Type B pancreatic cell (in vitro differentiated cells): ENCODE measurements at places on chromosomes 5 and 9. TPM values are rescaled to one million over a fixed set of nuclear protein-coding genes. Genes with fewer than 3 reads are reported as not detected.

- peaks cover 3% of the 10 kb centered on the region for H3K27me3 ChIP-seq
- H3K36me3 ChIP-seq = no peaks in the 10 kb centered on the region
- no peak overlapping the region for H3K27ac ChIP-seq
- DNase-seq = no peak
- H3K4me1 ChIP-seq = no peaks in the 10 kb centered on the region
Measured at GRCh38 chr9:93369686-93370085, 81.8 kb upstream of the FAM120A start.

DNA sequence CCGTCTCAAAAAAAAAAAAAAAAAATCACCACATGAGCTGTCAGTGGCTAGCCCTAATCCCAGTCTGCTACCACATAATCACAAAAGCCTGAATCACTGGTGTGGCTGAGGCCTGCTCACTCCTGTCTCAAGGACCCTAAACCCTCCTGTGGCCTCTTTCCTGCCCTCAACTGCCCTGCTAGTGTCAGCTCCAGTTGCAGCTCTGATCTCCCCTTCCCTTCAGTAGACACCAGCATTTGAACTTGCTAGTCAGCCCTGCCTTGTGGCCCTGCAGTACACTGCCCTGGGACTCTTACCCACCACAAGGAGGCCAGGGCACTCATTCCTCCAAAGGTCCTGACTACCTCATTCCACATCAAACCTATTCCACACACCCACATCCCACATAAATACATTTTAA, 9.5 kb upstream of the P4HA2 start:
- H3K4me3 ChIP-seq = no peak overlapping the region
- H3K27me3 ChIP-seq = peaks cover 3% of the 10 kb centered on the region
- no peak for DNase-seq
- no peak overlapping the region for H3K27ac ChIP-seq

- peaks cover 5% of the 10 kb centered on the region for H3K4me1 ChIP-seq
- H3K27ac ChIP-seq = no peak overlapping the region
- no peak overlapping the region for H3K4me3 ChIP-seq
- no peak for DNase-seq
- H3K27me3 ChIP-seq = peaks cover 7% of the 10 kb centered on the region
- H3K36me3 ChIP-seq = no peaks in the 10 kb centered on the region
Measured at GRCh38 chr9:108224716-108225115, 631.1 kb downstream of the ACTL7B start.

DNA sequence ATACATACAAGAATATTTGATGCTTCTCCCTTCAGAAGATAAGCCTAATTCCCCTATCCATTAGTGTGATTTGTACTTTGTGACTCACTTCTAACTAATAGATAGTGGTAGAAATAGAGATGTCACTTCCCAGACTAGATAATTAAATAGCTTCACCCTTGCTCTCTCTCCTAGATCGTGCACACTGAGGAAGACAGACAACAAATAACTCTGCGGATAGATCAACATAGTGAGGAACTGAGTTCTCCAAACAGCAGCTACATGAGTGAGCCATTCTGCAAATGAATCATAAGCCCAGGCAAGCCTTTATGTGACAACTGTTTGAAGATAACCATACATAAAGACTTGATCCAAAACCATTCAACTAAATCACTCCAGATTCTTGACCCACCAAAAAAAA, 1083.4 kb upstream of the C9orf72 start:
- no peaks in the 10 kb centered on the region for H3K4me1 ChIP-seq
- no peaks in the 10 kb centered on the region for H3K27me3 ChIP-seq
- no peak for DNase-seq
- H3K27ac ChIP-seq = no peak overlapping the region
- H3K4me3 ChIP-seq = no peak overlapping the region

DNA sequence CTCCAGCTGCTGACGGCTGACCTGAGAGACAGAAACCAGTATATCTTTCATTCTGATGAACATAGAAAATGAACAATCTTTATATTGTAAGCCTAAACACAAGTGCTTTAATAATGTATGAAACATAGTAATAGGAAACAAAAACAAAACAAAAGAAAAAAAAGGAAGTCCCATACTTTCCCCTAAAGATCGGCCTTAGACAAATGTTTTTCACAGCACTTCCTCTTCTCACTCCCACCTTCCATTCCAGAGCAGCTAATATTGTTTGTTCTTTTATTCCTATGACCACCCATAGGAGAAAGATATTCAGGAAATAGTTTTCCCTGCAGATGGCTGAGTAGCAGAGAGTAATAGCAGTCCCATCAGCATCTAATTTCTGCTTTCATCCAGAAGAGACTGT, 194.4 kb upstream of the SLC27A6 start:
- H3K27me3 ChIP-seq = no peaks in the 10 kb centered on the region
- no peak overlapping the region for H3K27ac ChIP-seq
- DNase-seq = no peak

Gene BTNL8
- 0.87 and 2.0 TPM in 2 replicates for total RNA-seq

GRCh38 chr5:88602584-88602983, 280.4 kb downstream of the MEF2C start:
- H3K36me3 ChIP-seq = no peaks in the 10 kb centered on the region
- H3K27me3 ChIP-seq = no peaks in the 10 kb centered on the region
- DNase-seq = no peak
- no peak overlapping the region for H3K27ac ChIP-seq

GRCh38 chr5:10902145-10902544, 141.1 kb upstream of the DAP start:
- H3K27me3 ChIP-seq = peaks cover 47% of the 10 kb centered on the region
- no peaks in the 10 kb centered on the region for H3K36me3 ChIP-seq
- DNase-seq = no peak

- no peak overlapping the region for H3K27ac ChIP-seq
- H3K27me3 ChIP-seq = no peaks in the 10 kb centered on the region
- no peak overlapping the region for H3K4me3 ChIP-seq
Measured at GRCh38 chr5:32651088-32651487, 60.0 kb upstream of the NPR3 start.

DNA sequence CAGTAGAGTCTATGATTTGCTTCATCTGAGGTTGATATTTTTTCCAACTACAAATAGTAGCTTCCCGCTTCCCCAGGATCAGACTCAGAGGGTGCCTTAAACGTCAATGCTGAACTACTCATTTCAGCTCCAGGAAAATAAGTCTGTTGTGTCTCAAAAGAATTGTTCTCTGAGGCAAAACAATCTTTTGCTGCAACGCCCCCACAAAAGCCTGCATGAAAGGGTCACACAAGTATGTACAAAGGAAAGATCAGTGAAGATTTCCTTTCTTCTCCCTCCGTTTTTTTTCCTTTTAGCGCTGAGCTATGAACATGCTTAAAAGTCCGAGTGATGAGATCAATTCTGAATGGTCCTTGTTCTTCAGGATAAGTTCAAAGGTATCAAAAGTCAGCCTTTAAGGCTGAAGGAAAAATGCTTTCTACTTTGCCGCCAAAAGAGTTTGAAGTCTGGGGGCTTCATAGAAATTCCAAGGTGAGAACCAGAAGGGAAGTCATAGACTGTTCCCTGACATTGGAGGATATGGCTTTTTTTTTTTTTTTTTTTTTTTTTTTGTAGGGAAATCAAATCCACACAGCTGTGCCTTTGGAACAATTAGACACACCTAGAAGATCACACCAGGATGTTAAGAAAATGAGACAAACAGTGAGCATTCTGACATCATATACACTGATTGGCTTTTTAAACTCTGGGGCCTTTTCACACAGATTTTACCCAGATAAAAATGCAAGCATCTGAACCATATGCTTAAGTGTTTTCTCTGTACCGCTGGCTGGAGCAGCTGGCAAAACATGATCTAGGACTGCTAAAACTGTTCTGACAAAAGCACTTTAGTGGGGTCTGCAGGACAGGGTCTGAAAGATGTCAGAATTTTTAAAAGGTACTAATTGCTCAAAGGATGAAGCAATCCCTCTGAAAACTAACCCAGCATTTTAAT, 329.3 kb downstream of the ENC1 start:
- no peak overlapping the region for H3K4me3 ChIP-seq
- no peaks in the 10 kb centered on the region for H3K36me3 ChIP-seq
- H3K27me3 ChIP-seq = no peaks in the 10 kb centered on the region
- DNase-seq = no peak

Gene DMRTA1
- total RNA-seq = 1.2 and 1.5 TPM in 2 replicates

DNA sequence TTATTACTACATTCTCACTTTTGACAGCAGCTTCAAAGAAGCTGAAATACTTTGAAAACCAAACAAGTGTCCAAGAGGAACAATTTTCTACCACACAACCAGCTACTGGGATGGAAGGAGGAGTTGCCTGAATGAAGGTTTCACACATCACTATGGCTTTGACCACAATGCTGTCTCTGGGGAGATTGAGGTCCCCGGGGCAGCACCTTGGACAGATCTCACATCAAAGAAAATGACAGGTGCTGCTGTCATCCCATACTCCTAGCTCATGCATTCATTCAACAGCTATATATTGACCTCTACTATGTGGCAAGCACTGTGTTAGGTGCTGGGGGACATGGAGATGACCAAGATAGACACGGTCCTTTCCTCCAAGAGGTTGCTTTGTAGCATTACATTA, 233.2 kb upstream of the RASEF start:
- H3K4me1 ChIP-seq = no peaks in the 10 kb centered on the region
- peaks cover 6% of the 10 kb centered on the region for H3K27me3 ChIP-seq
- no peak overlapping the region for H3K27ac ChIP-seq
- no peaks in the 10 kb centered on the region for H3K36me3 ChIP-seq
- H3K4me3 ChIP-seq = no peak overlapping the region

DNA sequence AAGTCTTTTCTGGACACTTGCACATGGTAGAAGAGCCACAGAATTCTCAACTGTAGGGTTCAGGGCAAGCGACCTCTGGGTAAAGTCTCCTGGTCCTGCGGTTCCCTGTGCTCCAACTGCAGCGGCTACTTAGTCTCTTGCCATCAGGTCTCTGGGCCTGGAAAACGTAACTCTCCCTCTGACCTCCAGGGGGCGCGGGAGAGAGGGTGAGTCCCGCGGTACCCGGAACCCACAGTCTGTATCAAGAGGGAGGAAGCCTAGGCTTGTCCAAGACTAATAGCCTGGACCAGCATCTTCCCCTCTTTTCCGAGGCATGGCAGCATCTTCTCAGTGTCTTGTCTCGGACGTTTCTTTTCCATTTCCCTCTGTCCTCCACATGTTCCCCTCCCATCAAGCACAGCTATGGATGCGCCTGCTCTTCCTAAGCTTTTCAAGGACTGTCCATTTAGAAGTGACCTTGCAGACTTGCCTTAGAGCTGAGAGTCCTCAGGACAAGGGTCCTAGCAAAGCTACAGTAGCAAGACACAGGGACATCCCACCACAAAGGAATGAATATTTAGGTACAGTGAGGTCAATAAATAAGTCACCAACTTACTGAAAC, 59.3 kb downstream of the FSTL4 start:
- peaks cover 6% of the 10 kb centered on the region for H3K27me3 ChIP-seq
- H3K4me1 ChIP-seq = no peaks in the 10 kb centered on the region
- no peaks in the 10 kb centered on the region for H3K36me3 ChIP-seq
- H3K27ac ChIP-seq = no peak overlapping the region

DNA sequence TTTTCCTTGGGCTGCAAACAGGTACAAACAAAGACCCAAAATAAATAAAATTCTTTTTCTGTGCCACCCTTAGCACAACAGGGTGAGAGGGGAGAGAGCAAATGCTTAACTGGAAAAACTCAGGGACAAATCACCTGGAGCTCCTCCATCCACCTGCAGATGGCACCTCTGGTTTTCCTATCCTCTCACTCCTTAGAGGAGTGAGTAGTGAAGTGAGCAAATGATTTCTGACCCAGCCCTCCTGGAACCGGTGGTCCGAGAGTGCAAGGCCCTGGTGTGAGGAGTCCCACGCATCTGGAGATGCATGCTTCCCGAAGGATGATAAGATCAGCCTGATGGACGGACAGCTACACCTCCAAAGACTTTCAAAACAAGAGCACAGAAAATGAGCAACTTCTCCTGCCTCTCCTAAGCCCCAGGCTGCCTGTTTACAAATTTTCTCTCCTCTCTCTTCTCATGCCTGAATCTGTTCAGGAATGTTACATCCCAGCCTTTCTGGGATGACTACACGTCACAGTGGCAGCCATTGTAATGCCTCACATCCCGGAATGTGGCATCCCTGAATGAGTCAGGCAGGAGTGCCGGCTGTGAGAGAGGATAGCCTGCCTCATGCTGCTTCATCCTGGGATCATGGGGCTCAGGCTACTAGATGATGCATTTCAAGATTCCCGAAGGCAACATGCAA, 86.4 kb downstream of the ADRB2 start:
- H3K27ac ChIP-seq = peak overlapping the region; percentile 35
- no peaks in the 10 kb centered on the region for H3K36me3 ChIP-seq
- DNase-seq = no peak

Gene EIF4E1B
- not detected in 2 replicates for total RNA-seq

- H3K27ac ChIP-seq = peak overlapping the region; percentile 93
- H3K4me3 ChIP-seq = peak overlapping the region; percentile 85
- H3K4me1 ChIP-seq = peaks cover 48% of the 10 kb centered on the region
- no peaks in the 10 kb centered on the region for H3K36me3 ChIP-seq
Measured at GRCh38 chr5:140988100-140988499, 21.8 kb downstream of the PCDHAC2 start.

Gene CNOT8
- 41.4 and 51.5 TPM in 2 replicates for total RNA-seq

DNA sequence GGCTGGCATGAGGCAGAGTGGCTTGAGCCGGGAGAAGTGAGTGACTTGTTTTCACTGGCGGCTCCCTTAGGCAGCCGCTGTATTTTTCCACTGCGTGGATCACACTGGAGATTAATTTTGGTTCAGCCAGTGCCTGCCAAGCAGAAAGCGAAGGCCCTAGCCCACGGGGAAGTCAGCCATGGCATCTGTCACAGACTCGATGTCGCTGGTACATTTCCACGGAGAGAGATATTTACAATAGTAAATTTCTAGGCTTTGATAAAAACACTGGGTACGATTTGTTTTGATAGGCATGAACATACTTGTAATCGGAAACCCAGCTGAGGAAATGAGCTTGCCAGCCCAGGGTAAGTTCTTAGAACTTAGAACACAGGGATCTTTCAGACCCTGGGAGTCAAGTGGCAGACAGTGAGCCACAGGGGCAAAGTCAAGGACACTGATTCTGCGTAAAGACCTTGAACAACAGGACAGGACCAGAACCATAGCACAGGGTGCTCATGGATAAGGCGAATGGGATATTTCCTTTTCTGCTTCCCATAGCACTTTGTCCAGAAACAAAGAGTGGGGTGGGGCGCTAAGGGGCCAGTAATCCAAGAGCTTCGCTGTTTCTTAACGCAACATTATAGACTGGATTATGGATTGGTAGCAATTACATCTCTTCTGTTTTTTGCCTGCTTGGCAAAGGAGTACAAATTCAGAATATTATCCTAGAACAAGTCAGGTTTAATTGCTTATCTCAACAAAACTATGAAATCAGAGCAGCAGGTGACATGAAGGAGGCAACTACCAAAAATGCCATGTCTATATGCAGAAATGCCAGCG, 4.5 kb downstream of the DUSP1 start:
- H3K36me3 ChIP-seq = peaks cover 28% of the 10 kb centered on the region
- DNase-seq = no peak
- peaks cover 48% of the 10 kb centered on the region for H3K4me1 ChIP-seq
- peak overlapping the region; percentile 82 for H3K4me3 ChIP-seq
